Activated T-helper 1 cell treated with anti-CD3 and anti-CD28 coated beads, Interleukin-2, amount 50 U/mL, for 16 hours (primary cell): ENCODE measurements at places on chromosomes 2 and 18.

DNA sequence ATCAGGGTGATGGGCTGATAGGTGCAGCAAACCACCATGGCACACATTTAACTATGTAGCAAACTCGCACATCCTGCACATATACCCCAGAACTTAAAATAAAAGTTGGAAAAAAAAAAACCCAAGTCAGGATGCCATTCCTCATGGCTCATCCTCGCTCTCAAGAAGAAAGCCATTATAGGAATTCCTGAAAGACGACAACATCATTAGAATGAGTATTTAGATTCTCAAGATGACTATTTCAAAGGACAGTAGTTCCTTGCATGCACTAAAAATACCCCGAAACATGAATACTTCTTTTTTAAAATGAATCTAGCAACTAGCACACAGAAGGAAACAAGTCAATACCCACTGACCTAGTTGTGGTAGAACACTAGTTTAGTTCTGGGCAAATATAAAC, 285.8 kb upstream of the REV1 start:
- no peak for DNase-seq

GRCh38 chr2:63975437-63976124, 43.6 kb downstream of the VPS54 start:
- no peak for DNase-seq

DNA sequence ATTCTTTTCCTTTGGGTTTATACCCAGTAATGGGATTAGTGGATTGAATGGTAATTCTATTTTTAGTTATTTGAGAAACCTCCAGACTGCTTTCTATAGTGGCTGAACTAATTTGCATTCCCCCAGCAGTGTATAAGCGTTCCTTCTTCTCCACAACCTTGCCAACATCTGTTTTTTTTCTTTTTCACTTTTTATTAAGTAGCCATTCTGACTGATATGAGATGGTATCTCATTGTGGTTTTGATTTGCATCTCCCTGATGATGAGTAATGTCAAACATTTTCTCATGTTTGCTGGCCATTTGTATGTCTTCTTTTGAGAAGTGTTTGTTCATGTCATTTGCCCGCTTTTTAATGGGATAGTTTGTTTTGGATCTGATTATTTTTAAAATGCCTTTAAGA, 64.1 kb upstream of the MEIS1 start:
- no peak for DNase-seq

DNA sequence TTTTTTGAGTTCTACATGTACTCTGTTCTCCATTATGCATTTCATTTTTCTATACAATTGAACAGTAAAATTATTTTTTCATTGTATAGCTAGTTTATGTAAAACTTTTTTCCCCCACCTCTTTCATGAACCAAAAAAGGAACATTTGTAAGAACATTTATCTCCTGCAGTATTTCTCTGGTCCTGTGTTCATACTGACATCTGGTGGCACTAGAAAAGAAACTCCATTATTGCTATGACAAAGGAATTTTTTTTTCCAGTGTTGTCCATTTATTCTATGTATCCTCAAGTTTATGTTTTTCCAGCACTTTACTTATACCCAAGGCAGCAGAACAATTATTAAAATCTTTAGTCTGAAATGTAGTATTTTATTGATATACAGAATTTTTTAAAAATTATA, 27.4 kb upstream of the CHAC2 start:
- DNase-seq: no peak
